ENCODE measurements at places on chromosomes 12 and 14. TPM values are rescaled to one million over a fixed set of nuclear protein-coding genes. Genes with fewer than 3 reads are reported as not detected.

The ARHGAP5 gene
- total RNA-seq, result 27.5 TPM

The DHH gene
- not detected for total RNA-seq

The CEBPE gene
- not detected for total RNA-seq

The FGD4 gene
- total RNA-seq, result 6.4 TPM

The REP15 gene
- 0.68 TPM for total RNA-seq

The NR4A1 gene
- total RNA-seq, result 4.0 TPM

The ACOT6 gene
- not detected for total RNA-seq

The TMEM121 gene
- 13.6 TPM for total RNA-seq

The CIT gene
- 6.3 TPM for total RNA-seq

The RASSF9 gene
- total RNA-seq, result 1.2 TPM

The JAG2 gene
- 1.6 TPM for total RNA-seq

The VRTN gene
- total RNA-seq, result not detected

The ETFBKMT gene
- 2.2 TPM for total RNA-seq

The ARHGEF40 gene
- total RNA-seq, result 26.4 TPM

The ANO2 gene
- total RNA-seq, result not detected

The TMPRSS12 gene
- not detected for total RNA-seq

The MRPL42 gene
- total RNA-seq, result 19.0 TPM

The CD63 gene
- 2,585 TPM for total RNA-seq

The MYF6 gene
- not detected for total RNA-seq

The KRT2 gene
- not detected for total RNA-seq

The NEUROD4 gene
- total RNA-seq, result not detected

The PIWIL1 gene
- total RNA-seq, result not detected

The CCDC177 gene
- not detected for total RNA-seq

The SLC25A47 gene
- not detected for total RNA-seq

The SAMD15 gene
- 2.0 TPM for total RNA-seq

The KLRC1 gene
- total RNA-seq, result not detected

Measured in smooth muscle cell of the coronary artery (primary cell).